H9 (cell line): ENCODE measurements at places on chromosomes 13 and 19. TPM values are rescaled to one million over a fixed set of nuclear protein-coding genes. Genes with fewer than 3 reads are reported as not detected.

- no peak for DNase-seq
Measured at GRCh38 chr13:74886502-74886901, 595.5 kb downstream of the TBC1D4 start.

DNA sequence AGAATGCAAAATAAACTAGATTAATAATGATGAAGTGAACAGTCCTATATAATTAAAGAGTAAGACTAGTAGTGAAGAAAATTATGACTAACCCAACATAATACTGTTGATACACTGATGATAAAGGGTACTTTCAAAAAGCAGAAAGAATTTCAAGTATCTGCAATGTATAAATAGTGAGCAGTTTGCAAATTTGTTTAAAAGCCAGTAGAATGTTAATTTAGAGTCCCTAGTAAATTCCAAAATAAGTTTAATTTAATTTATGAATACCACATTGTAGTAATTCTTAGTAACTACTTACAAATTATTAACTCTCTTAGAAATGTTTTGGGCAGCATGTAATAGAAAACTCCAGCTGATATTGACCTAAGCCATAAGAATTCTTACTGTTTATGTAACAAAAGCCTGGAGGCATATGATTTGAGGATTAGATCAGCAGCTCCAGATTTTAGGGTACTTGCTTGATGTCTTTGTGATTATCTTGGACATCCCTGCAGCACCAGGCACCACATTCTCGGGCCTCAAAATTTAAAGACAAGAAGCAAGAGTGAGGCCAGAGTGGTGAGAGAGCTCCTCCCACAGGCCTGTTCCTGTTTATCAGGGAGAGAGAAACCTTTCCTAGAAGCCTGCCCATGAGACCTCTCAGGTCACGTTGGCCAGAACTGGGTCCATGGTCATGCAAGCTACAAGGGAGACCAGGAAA is 67.6 kb upstream of the TDRD3 start:
- peak; percentile 67 for DNase-seq

DNA sequence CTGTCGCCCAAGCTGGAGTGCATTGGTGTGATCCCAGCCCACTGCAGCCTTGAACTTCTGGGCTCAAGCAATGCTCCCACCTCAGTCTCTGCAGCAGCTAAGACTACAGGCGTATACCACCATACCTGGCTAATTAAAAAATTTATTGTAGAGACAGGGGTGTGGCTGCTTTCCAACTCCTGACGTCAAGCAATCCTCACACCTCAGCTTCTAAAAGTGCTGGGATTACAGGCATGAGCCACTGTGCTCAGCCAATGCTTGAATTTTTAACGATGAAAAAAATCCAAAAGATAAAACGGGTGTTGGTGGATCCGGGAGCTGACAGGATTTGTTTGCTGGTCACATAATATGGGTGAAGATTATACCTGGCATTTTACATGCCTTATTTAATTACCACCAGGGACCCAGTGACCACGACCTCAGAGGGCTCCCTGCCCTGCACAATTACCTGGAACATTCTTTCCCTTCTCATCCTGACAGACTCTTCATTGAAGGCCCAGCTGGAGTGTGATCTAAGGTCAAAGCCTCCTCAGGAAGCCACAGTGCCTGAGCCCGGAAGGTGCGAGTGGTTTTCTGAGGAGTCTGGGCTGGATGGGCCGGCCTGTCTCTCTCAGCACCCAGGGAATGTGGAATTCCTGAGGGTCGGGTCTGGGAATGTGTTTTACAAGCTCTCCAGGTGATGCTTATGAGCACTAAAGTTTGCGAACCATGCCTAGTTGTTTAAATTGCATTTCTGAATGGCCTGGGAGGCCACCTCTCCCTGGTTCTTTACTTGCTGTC is 193.3 kb downstream of the USP12 start:
- peak; percentile 56 for DNase-seq

The ZNF491 gene
- total RNA-seq, result 0.61 and 0.77 TPM in 2 replicates

DNA sequence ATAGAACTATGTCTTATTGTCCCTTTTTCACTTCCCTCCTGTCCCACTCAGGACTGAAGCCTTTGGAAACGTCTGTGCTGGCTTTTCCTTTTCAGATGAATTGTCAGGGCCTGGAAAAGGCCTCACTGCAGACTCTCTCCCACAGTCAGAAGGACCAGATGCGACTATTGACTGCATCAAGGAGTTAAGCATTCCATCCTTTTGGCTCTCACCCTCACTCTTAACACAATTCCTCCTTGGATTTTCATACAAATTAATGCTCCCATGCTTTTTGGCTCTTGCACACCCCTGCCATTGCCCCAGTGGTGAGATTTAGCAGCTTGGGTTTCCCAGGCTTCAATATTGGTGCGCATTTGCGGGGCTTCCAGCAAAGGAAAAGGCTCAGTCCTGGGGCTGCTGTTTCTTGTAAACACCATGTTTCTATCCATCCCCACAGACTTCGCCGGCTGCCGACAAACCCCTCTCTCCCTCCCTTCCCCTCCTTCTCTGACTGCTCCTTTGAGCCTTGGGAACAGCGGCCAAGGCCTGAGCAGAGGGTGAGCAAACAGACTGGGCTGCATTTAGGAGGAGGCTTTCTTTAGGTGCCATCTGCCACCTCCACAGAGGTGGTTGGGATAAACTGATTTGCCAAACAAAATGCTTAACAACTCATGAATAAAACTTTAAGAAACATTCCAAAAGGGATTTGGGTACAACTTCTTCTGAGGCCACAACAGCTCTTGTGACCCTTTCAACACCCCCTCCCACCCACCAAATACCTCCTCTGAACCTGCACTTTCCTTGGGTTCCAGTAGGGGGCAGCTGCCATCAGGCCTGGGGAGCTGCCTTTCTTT is 48.6 kb upstream of the PCDH8 start:
- DNase-seq, result peak; percentile 77

The PSG7 gene
- total RNA-seq, result not detected in 2 replicates

The CYP4F22 gene
- not detected in 2 replicates for total RNA-seq

GRCh38 chr19:49217382-49217781 is 59.8 kb downstream of the TRPM4 start:
- no peak for DNase-seq
